ENCODE measurements at places on chromosomes 7 and 10. TPM values are rescaled to one million over a fixed set of nuclear protein-coding genes. Genes with fewer than 3 reads are reported as not detected.
A peak's percentile ranks its signal among the peaks of the same experiment; 100 is the strongest.

Gene SFRP5
- not detected for total RNA-seq

Gene LLCFC1
- not detected for total RNA-seq

Gene OPTN
- 3.6 TPM for total RNA-seq

Gene ELFN1
- 1.3 TPM for total RNA-seq

Gene DRGX
- 17.8 TPM for total RNA-seq

- H3K4me1 ChIP-seq = no peaks in the 10 kb centered on the region
- H3K36me3 ChIP-seq = no peaks in the 10 kb centered on the region
- H3K27me3 ChIP-seq = 0 out of 2 replicates have a peak, but pooled peaks cover 5% of the 10 kb centered on the region
- H3K27ac ChIP-seq = no peak overlapping the region
- peak; percentile 83 for DNase-seq
- H3K4me3 ChIP-seq = peak overlapping the region; percentile 28
Observed at GRCh38 chr7:149690688-149691446, 82.5 kb downstream of the ZNF467 start.

- no peak overlapping the region for H3K27ac ChIP-seq
- no peak for DNase-seq
- H3K27me3 ChIP-seq = no peaks in the 10 kb centered on the region
- no peak overlapping the region for H3K4me3 ChIP-seq
- H3K36me3 ChIP-seq = no peaks in the 10 kb centered on the region
Observed at GRCh38 chr10:95832216-95833041, 75.3 kb upstream of the CC2D2B start.

DNA sequence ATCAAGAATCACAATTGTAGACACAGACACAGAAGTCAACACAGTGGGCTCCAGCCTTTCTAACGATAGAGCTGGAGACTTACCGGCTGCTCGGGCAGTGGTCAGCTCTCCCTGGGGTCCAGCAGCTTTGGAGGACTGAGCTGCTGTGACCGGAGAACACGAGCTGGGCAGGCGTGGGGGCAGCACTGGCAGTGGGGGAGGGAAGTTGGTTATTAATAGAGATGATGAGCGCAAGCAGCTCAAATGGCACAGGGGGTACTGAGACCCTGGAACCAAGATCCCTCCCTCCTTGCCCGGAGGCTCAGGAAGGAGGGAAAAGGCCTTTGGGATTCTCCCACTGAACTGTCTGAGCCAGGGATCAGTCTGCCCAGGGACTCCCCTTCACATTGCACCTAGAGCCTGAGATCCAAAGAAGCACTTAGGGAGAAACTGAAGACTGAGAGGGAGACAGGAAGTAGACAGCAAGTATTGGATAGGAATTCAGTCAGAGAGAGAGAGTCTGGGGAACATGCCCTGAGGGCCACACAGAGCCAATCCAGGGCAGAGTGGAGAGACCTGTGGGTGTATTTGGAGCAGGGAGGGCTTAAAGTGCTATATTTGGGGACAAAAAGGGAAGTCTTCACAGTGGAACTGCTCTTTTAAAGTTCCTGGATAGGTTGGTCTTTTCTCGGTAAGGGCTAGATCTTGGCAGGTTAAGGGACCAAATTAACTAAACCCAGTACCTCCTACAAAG lies at the start of gene MYOZ1:
MYOZ1 (minus strand) TSS at position 147 of the 733 bp plus-strand sequence. CDS start 1,457 bp downstream, outside the sequence.
- H3K4me1 ChIP-seq = peaks cover 6% of the 10 kb centered on the region
- DNase-seq = peak; percentile 39
- H3K27me3 ChIP-seq = no peaks in the 10 kb centered on the region
- H3K4me3 ChIP-seq = no peak within 1 kb of the TSS
- H3K27ac ChIP-seq = no peak within 1 kb of the TSS

GRCh38 chr10:105139363-105139896 lies 498.3 kb downstream of the SORCS3 start:
- H3K4me1 ChIP-seq = no peaks in the 10 kb centered on the region
- H3K4me3 ChIP-seq = no peak overlapping the region
- peaks cover 6% of the 10 kb centered on the region for H3K27me3 ChIP-seq
- H3K36me3 ChIP-seq = no peaks in the 10 kb centered on the region
- DNase-seq = no peak

- no peaks in the 10 kb centered on the region for H3K4me1 ChIP-seq
- peak; percentile 34 for DNase-seq
- no peaks in the 10 kb centered on the region for H3K36me3 ChIP-seq
Observed at GRCh38 chr7:32958046-32959025, 1.1 kb downstream of the FKBP9 start.

All from SJCRH30 (cell line).